Anterior cingulate cortex (tissue), 58 donors: ENCODE measurements at places on chromosomes 1 and 21.

DNA sequence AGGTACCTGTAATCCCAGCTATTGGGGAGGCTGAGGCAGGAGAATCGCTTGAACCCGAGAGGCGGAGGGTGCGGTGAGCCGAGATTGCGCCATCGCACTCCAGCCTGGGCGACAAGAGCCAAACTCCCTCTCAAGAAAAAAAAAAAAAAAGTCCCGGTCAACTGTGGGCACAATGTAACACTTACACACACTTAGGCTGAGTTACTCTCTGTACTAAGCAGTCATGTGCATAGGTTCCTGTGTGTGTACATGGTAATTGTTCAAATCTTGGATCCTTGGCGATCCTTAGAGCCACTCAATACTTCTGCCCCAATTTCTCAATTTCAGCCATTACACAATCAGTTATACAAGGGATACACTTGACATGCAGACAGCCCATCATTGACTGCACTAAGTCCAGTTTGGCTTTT lies 11.6 kb downstream of the SDCCAG8 start:
- DNase-seq = no peak

DNA sequence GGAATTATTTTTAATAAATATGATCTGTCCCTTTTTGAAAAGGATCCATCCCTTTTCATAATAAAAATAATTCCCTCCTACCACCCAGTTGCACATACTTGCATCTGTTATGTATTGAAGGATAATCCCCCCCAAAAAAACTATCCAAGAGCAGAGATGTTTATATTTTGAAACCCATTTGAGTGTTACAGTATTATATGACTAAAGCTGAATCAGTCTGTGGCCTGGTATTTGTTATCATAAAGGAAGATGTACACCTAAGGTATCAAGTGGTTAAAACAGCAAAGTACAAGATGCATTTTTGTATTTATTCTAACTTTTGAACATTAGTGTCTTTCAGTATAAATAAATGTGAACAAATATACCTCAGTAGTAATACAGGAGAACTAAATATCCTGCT lies 12.7 kb upstream of the TGFB2 start:
- no peak for DNase-seq

DNA sequence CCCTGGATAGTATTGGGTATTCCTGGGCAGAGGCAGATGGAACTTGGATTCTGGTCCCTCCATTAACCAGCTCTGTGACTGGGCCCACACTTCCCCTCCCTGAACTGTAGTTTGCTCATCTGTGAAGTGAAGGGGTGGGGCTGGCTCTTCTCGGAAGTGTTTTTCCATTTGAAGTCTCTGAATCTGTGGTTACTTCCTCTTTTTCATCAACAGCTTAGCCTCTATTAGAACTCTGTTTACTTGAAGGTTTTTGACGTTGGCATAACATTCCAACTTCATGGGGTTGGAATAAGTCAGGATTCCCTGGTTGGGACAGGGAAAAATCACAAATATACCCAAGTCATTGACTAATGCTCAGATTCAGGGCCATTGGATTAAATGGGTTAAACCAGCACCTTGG lies 3.6 kb downstream of the KIAA0040 start:
- DNase-seq = no peak

DNA sequence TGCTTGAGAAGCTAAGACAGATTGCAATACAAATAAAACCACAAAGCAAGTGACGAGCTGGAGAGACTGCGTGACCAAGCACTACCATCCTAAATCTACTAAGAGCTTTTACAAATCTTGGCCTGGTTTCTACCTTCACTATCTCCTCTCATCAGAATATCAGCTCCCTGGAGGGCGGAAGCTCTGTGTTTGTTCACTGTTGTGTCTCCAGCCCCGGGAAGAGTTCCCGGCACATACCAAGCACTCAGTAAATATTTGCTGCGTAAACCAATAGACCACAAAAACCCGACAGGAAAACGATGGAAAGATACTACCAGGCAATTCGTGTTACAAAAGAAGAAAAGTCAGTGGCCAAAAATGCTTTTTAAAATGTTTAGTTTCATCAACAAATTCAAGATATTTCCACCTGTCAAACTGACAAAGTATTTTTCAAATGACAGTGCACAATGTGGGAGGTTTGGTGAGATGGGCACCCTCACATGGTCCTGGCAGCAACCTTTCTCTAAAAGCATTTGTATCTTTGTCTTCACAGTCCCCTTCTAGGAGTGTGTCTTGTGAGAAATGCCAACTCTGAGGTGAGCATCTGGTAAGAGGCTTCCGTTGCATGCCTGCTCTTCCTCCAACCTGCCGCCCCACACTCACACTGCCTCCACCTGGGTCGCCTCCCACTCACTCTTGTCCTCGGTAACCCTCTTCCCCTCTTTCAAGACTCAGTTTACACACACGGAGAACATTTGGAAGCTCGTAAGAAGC lies 34.7 kb downstream of the SLC1A7 start:
- no peak for DNase-seq
